ENCODE measurements at places on chromosomes 5 and 9. TPM values are rescaled to one million over a fixed set of nuclear protein-coding genes. Genes with fewer than 3 reads are reported as not detected.

GRM6 gene
- not detected for total RNA-seq

- no peak for DNase-seq
- no peaks in the 10 kb centered on the region for H3K27me3 ChIP-seq
- H3K4me1 ChIP-seq, result no peaks in the 10 kb centered on the region
Measured at GRCh38 chr5:176317534-176318374, 43.8 kb downstream of the KIAA1191 start.

DNA sequence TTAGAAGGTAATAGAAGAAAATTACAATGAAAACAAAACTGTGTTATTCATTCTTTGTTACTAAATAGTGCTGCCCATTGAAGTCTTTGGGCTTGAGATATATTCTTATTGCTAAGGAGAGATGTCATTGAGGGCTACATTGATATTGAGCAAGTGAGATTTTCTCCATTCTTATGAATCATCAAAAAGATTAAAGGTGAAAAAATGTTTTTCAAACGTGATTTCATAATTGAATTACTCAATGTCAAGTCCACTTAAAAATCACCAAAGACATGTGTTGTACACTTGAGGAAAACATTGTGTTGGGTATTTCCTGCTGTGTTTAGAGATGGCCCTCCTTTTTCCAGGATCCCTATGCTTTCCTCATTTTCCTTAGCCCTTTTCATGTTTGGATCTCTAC, 448.1 kb downstream of the NFIB start:
- DNase-seq, result no peak
- H3K4me1 ChIP-seq, result peaks cover 26% of the 10 kb centered on the region
- no peak overlapping the region for H3K27ac ChIP-seq
- no peaks in the 10 kb centered on the region for H3K27me3 ChIP-seq
- no peaks in the 10 kb centered on the region for H3K36me3 ChIP-seq
- no peak overlapping the region for H3K4me3 ChIP-seq

DNA sequence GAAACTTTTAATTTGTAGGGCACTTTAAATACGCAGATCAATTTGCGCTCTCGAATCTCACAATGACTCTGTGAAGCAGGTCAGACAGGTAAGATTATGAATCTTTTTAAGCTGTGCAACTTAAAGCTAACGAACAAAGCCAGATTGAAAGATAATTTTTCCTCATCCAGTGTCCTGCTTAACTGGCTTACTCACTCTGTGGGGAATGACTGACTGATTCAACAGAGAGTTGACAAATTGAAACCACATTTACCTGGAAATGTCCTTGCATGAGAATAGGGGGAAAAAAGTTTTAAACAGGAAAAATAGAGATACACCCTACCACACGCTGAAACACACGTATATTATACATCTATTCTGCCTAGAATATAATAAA, 187.9 kb downstream of the MAN2A1 start:
- no peaks in the 10 kb centered on the region for H3K27me3 ChIP-seq
- no peak for DNase-seq
- no peaks in the 10 kb centered on the region for H3K36me3 ChIP-seq
- H3K4me1 ChIP-seq, result no peaks in the 10 kb centered on the region

GRCh38 chr9:109903515-109904138, 123.6 kb downstream of the PALM2AKAP2 start:
- peaks cover 28% of the 10 kb centered on the region for H3K4me1 ChIP-seq
- DNase-seq, result peak; percentile 28
- H3K27me3 ChIP-seq, result no peaks in the 10 kb centered on the region
